ENCODE measurements at places on chromosomes 1 and 21. TPM values are rescaled to one million over a fixed set of nuclear protein-coding genes. Genes with fewer than 3 reads are reported as not detected.

SPRR4 gene
- total RNA-seq = not detected

SPATA17 gene
- 1.5 TPM for total RNA-seq

TTC24 gene
- not detected for total RNA-seq

SLC1A7 gene
- under 0.01 TPM for total RNA-seq

HCN3 gene
- total RNA-seq = 2.9 TPM

USP33 gene
- 89.8 TPM for total RNA-seq

FGR gene
- 0.36 TPM for total RNA-seq

AQP10 gene
- total RNA-seq = not detected

CRYAA gene
- not detected for total RNA-seq

PLA2G2D gene
- not detected for total RNA-seq

UBE2U gene
- not detected for total RNA-seq

CLEC20A gene
- total RNA-seq = under 0.01 TPM

OPTC gene
- total RNA-seq = not detected

CFH gene
- total RNA-seq = 145 TPM

KIF14 gene
- total RNA-seq = 1.8 TPM

ITGB3BP gene
- total RNA-seq = 13.3 TPM

INPP5B gene
- total RNA-seq = 39.4 TPM

PLPPR5 gene
- total RNA-seq = not detected

C8B gene
- total RNA-seq = not detected

TTC22 gene
- total RNA-seq = not detected

SLC16A4 gene
- 76.0 TPM for total RNA-seq

DTL gene
- 2.9 TPM for total RNA-seq

GCSAML gene
- not detected for total RNA-seq

KIF21B gene
- under 0.01 TPM for total RNA-seq

CD1B gene
- total RNA-seq = not detected

KRTAP21-2 gene
- not detected for total RNA-seq

FABP3 gene
- total RNA-seq = 38.0 TPM

GJA9 gene
- total RNA-seq = not detected

SPRR3 gene
- total RNA-seq = not detected

AMY1C gene
- not detected for total RNA-seq

PTCH2 gene
- 0.36 TPM for total RNA-seq

ARHGEF16 gene
- not detected for total RNA-seq

GIPC2 gene
- total RNA-seq = 0.36 TPM

SLC44A5 gene
- 0.36 TPM for total RNA-seq

SERTAD4 gene
- 2.9 TPM for total RNA-seq

FGGY gene
- total RNA-seq = 24.6 TPM

MAP10 gene
- 2.7 TPM for total RNA-seq

MCOLN3 gene
- total RNA-seq = 4.7 TPM

TRIM45 gene
- total RNA-seq = 1.4 TPM

PARS2 gene
- total RNA-seq = 7.4 TPM

CRNN gene
- not detected for total RNA-seq

LCE2B gene
- not detected for total RNA-seq

CR1 gene
- under 0.01 TPM for total RNA-seq

OR2T27 gene
- total RNA-seq = not detected

PIP5K1A gene
- 67.7 TPM for total RNA-seq

TARBP1 gene
- total RNA-seq = 29.7 TPM

DAB1 gene
- total RNA-seq = not detected

APCS gene
- not detected for total RNA-seq

FAM78B gene
- total RNA-seq = 0.29 TPM

LCE6A gene
- not detected for total RNA-seq

ZNF593OS gene
- total RNA-seq = not detected

FALEC gene
- total RNA-seq = 0.36 TPM

HSPB7 gene
- 4.1 TPM for total RNA-seq

DSCAM gene
- not detected for total RNA-seq

Data from osteoblast (primary cell).